ENCODE measurements at places on chromosomes 12 and 14.

DNA sequence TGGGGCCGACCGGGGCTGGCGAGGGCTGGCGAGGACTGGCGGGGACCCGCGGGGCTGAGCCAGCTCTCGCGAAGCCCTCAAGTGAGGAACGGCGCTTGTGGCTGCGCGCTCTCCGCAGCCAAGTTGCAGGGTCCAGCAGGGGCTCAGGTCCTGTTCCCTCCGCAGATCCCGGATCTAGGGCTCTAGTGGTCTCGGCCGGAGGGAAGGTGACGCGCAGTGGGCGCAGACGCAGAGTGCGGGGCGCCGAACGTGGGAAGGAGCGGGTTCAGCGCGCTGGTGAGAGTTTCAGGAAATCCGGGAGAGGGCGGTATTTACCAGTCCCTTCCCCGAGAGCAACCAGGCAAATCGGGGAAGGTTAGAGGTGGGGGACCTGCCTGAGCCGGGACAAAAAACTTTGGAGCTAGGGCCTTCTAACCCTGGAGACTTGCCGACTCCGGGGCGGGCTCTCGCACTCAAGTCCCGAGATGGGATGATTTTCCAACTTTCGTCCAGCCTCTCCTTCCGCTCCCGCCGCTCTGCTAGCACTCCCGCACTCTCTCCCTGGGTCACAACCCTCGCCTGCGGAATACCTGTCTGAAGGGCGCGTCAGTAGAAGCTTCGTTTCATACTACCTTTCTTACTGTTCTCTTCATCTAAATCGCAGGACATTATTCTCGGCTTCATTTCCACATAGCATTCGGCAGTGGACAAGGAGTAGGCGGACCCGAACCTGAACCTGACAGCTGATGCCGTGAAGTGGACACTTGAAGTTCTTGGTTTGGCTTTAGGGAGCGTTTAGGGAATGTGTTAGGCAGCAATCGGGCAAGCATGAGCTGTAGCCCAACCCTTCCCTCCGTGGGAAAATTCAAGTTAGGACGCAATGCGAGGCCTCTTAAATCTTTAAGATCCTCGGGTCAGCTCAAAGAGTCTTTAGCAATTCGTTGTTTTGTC is 13.6 kb upstream of the PAX9 start:
- no peak for DNase-seq

GRCh38 chr12:104046306-104046705 is 3.7 kb downstream of the GLT8D2 start:
- no peak for DNase-seq

GRCh38 chr12:27790179-27790578 is 10.1 kb upstream of the MANSC4 start:
- DNase-seq, result no peak

DNA sequence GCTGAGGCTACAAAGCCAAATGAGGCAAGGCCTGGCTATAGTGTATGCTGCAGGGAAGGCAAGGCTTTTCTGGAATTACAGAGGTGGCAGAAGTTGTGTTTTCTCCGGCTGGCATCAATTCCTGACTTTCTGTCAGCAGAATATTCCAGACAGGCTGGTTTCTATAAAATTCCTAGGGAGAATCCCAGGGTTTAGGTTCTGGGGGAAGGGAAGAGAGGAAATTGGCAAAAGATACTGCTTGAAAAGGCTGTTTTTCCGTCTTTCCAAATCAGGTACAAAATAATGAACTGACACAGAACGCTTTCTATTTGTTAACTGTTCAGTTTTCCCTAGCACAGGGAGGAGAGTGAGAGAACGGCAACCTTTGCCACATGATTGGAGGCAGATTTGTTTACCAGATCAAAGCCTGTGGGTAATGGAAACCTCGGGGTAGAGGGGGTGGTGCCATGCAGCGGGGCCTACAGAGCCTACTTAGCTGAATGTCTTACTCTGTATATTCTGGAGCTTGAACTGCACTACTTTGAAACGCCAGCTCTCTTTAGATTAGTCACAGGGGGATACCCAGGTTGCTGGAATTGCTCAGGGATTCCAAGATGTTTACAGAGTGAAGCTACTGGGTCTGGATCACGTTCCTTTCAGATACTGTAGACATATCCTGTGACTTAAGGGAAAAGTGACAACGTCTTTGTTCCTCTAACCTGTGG is 65.8 kb upstream of the DACT1 start:
- no peak for DNase-seq

DNA sequence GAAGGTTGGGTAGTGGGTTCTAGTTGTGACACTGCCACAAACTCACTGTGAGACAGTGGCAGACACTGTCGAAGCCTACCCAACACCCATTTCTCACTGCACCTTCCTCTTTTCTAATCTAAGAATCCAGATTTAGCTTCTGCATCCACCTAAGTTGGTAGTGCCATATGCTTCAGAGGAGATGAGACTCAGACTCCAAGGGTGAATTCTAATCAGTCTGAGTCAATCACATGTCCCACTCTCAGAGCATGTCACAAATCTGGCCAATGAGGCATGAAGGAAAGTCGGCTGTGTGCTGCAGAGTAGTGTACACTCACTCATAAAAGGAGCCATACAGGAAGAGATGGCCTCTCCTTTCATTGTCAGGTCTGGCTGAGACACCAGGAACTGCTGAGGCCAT is 102.1 kb upstream of the RAP1B start:
- no peak for DNase-seq

DNA sequence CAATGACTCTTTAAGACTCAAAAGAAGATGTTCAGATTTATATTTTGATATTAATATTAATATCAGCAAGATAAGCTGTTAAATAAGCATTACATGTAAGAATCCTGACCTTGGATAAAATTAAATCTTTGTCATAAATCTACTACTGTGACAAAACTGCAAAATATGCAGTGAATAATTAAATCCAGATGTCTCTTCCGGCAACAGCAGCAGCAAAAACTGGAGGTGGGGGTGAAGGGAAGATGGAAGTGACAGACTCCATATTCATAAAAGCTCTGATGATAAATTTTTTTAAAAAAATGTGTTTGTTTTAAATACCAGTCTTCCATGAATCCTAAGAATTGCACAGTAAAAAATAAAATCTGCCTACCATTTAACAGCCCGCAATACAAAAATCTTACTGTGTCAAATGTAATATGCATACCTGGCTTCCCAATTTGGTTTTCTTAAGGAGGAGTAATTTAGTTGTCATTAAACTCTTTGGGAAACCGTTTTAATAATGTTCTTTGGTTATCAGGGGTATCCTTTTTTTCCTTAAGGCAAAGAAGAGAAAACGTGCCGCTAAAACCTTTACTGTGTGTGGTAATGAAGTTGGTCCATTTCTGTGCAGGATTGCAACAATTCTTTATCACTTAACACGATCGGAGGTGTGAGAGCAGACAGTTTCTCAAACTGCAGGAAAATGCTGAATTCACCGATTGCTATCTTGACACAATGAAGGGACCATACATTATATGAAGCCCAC is 478.2 kb downstream of the DIO2 start:
- no peak for DNase-seq
